ENCODE measurements at places on chromosomes 12 and 14.

GRCh38 chr14:74493343-74494261 is at the start of gene ISCA2:
Gene ISCA2, plus strand, starts transcription at chr14:74493765. Its CDS starts 10 bp downstream, at chr14:74493775.
- DNase-seq = peak; percentile 100

DNA sequence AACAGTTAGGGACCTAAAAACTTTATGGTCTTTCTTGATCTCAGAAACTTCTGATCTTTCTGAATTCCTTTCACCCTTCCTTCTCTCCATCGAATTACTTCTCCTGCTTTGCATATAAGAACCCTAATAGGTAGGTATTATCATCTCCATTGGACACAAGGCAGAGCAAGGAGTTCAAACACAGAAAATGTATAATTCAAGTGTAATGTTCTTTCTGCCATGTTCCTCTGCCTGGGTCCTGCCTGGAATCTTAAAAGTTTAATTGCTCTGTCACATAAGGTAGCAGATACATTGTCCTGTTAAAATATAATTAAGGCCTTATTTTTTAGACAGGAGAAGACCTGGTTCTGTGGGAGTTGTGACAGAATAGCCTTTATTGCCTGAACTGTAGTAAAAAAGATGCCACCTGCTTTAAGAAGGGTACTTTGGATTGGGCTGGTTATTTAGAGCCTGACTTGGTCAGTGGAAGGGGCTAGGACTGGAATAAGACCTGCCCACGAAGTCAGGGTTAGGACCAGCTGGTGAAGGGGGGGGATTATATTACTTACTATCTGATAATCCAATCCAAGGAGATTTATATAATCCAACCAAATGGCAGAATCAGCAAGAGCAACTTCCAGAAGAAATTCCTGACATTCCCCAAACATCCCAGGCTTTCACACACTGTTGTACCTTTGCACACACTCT is 10.4 kb downstream of the G2E3 start:
- no peak for DNase-seq

DNA sequence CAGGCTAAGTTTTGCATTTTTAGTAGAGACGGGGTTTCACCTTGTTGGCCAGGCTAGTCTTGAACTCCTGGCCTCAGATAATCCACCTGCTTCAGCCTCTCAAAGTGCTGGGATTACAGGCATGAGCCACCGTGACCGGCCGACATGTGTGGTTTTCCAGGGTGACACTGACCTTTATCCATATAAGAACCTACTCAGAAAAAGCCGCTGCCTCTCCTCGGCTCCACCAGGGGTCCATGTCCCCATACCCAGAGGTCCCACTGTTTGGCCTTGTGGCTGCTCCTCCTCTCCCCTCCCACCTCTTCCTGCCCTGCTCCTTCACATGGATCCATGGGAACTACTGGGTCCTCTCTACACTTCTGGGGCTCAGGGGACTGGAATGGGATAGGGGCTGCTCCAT is 64.6 kb downstream of the PTPN21 start:
- DNase-seq = no peak

DNA sequence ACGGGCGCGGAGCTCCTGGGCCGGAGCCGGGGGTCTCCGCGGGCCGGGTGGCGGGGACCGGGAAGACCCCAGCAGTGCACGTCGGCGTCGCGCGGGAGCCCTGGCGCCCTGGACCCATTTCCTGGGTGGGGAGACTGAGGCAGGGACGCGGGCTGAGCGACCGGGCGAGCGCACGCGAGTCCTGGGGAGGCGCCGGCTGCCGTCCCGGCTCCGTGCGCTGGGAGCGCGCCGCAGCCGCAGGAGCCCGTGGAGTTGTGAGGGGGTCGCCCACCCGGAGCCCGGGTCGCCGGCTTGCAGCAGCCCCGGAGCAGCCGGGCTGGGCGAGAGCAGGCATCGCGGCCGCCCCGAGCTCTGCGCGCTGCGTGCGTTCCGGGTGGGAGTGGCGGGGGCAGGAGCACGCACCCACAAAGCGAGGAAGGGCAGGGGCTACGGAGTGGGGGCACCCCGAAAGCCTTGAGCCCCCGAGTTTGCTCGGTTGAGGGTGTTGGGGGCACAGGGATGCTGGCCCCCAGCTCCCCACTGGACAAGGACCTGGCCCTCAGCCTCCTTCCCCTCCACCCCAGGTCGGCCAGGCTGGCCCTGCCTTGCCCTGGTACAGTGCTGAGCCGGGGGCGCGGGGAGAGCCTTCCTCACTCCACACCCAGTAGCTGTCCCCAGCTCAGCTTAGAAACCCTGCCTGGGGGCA is 620 bp downstream of the MMP17 start:
- no peak for DNase-seq

- DNase-seq = no peak
Observed at GRCh38 chr14:94752591-94753436, 17.1 kb downstream of the GSC start.

- DNase-seq = no peak
Observed at GRCh38 chr12:127435439-127435838, 831.5 kb upstream of the TMEM132C start.

- no peak for DNase-seq
Observed at GRCh38 chr14:98174041-98174440, 1098.0 kb downstream of the BCL11B start.

- no peak for DNase-seq
Observed at GRCh38 chr12:51409846-51410245, 14.8 kb upstream of the SLC4A8 start.

GRCh38 chr12:60035835-60036234 is 440.0 kb downstream of the SLC16A7 start:
- no peak for DNase-seq

- no peak for DNase-seq
Observed at GRCh38 chr14:104865631-104866441, 768 bp downstream of the CEP170B start.

GRCh38 chr12:89875225-89875624 is 166.6 kb upstream of the ATP2B1 start:
- DNase-seq = no peak

GRCh38 chr14:79502136-79502750 is 709.1 kb downstream of the DIO2 start:
- DNase-seq = no peak

GRCh38 chr14:101035466-101036225 is 132.1 kb upstream of the RTL1 start:
- DNase-seq = no peak

DNA sequence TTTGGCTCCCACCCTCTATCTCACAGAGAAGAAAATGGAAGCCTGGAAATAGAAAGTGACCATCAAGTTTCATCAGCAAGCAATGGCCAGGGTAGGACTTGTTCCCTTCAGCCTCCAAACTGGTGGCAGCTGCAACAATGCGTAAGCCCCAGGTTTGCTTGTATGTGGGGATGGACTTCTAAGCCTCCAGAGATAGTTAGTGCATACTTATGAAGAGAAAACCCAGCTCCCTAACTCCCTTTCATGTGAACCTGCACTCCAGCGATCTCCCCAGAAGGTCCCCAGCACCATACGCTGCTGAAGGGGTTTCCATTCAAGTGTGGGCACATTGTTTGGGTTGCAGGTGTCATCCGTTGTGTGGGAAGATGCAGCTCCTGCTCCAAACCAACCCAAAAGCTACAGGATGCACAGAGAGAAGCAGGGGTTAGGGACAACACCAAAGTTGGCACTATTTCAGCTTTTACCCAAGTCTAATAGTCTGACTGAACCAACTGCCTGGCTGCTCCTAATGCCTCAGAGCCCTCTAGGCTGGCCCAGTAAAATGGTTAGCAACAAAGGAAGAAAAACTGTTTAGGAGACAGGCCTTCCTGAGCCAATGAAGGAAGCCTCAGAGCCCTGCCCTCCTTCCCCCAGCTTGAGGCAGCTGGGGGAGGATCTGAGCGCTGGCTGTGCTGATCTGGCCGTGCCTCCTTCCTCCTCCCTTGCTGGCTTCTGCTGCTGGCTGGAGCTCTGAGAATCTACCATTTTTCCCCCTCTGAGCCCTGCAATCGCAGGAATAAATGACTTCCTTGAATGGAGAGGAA is 12.3 kb downstream of the ZFP36L1 start:
- no peak for DNase-seq

DNA sequence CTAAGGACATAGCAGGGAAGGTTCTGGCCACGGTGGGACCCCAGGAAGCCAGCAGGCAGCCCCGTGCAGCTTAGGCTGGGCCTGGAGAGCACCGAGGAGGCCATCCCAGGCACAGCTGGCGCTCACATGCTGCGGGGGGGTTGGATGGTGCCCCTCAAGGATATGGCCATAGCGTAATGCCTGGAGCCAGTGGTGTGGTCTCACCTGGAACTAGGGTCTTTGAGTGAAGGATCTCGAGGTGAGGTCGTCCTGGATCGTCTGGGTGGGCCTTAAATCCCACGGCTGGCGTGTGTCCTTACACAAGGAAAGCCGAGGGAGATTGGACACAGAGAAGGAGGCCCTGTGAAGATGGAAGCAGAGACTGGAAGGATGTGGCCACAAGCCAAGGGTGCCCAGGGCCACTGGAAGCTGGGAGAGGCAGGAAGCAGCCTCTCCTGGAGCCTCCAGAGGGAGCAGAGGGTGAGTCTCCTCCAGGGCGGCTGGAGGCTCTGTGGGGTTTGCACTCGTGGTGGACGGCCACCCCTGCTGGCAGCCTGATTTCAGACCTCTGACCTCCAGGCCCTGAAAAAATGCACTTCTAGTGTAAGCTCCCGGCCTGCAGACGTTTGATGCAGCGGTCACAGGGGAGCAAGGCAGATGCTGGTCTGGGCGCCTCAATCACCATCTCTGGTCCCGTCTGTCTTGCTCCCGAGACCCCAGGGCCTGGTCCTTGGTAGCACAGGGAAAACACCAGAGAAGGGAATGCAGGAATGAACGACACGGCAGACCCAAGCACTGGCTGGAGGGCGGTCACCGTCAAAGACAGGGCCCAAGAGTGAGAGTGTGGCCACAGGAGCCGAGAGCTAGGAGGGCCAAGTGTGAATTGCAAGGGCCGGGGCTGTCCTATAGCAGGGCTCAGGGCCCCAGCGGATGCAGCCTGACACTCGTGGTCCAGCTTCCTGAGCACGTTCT is 218.6 kb downstream of the KIF26A start:
- DNase-seq = no peak

DNA sequence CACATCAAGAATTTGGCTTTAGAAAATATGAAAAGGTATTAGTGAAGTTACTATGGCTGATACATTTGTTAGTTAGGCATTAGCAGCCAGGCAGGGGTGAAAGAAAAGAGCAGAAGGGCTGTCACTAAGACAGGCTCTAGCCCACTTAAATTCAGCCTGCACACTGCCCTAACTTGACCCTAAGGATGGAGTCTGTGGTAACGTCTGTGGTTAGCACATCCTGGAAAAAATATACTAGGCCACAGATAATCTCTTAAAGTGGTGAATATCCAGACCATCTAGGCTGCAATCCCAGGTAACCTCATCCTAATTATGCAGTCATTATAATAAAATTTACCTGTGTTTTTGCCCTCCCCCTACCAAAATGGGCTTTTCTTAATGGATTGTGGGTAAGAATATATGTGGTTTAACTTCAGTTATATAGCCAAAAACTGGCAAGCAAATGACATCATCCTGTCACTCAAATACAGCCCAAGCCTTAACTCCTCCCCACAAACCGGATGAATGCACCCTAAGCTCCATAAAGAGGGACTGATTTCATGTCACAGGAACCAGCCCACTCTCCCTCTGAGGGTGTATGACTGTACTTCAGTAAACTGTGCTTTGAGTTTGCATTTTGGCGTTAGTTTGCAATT is 440.9 kb downstream of the LRFN5 start:
- no peak for DNase-seq

DNA sequence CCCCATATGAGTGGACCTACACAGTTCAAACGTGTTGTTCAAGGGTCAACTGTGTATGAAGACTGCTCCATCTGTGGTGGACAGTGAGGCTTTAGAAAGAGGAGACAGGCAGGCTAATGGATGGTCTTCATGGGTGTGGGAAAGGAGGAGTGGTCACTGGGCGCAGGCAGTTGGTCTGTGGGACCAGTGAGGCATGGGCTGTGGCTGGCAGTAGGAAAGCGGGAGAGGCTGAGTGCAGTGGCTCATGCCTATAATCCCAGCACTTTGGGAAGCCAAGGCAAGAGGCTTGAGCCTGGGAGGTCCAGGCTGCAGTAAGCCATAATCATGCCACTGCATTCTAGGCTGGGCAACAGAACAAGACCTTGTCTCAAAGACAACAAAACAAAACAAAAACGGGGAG is 2.0 kb upstream of the NR4A1 start:
- no peak for DNase-seq

DNA sequence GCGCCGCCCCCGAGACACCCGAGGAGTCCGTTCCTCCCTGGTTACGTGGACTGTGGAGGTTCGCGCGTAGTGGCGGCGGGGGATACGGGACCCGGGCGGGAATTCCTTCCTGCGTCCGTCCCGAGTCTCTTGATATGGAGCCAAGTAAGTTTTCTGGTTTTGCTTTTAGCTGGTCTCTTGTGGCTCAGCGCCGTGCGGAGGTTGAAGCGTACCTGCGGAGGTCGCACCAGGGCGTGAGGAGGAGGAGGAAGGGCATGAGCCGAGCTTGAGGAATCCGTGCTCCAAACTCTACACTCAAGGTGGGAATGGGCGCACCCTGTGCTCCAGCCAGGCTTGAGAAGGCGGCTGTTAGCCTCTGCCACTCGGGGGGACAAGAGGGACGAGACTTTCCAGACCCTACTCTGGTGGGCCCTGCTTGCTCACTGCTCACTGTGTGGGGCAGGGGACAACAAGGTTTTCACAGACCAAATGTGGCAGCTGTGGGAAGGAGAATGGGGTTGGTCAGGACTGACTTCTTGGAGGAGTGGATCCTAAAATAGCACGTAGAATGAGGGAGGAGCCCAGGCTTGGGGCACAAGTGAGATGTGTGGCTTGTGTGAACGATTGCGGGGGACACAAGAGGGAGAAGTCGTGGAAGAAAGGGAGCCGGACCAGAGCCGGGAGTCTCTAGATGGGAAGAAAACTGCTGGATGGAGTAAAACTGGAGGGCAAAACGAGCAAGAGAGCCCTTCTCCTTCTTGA is 577 bp downstream of the ATG101 start:
- no peak for DNase-seq

DNA sequence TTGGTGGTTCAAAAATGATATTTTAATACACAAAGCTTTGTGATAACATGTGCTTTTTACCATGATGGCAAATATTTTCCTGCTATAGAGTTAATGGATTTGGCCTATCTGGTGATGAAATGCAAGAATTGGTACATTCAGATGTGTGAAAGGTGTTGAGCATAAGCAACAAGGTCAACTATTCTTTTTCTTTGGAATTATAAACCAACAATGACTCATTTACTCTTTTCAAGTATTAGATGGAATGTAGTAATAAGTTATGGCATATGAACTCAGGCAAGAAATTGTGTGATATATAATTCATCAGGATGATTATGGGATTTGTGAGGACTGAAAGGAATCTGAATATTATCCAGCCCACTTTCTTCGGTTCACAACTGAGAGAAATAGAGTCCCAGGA is 471.4 kb downstream of the ETNK1 start:
- no peak for DNase-seq

GRCh38 chr12:62267480-62267879 is 7.3 kb downstream of the USP15 start:
- no peak for DNase-seq

- DNase-seq = no peak
Observed at GRCh38 chr12:46560874-46561273, 188.3 kb upstream of the SLC38A2 start.
